Ovary (tissue), 10 donors: ENCODE measurements at places on chromosomes 4 and X. TPM values are rescaled to one million over a fixed set of nuclear protein-coding genes. Genes with fewer than 3 reads are reported as not detected.
A peak's percentile ranks its signal among the peaks of the same experiment; 100 is the strongest.

Gene SYNPO2
- 105 TPM for total RNA-seq

DNA sequence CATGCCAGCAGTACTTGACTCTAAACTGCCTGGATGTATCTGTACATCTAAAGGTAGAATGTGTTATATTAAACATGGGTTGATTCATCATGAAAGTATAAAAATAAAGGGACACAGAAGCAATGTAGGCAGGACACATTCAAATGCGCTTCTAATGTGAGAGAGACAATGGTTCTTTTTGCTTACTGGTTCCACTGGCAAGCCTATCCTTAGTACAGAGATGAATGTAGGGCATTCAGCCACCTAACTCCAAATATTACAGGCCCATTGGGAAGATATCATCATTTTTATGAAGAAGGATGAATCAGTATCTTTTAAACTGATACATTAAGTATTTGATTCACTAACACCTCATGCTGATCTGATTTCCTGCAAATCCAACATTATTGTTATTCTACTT, 18.0 kb downstream of the CDKL2 start:
- no peak for DNase-seq

DNA sequence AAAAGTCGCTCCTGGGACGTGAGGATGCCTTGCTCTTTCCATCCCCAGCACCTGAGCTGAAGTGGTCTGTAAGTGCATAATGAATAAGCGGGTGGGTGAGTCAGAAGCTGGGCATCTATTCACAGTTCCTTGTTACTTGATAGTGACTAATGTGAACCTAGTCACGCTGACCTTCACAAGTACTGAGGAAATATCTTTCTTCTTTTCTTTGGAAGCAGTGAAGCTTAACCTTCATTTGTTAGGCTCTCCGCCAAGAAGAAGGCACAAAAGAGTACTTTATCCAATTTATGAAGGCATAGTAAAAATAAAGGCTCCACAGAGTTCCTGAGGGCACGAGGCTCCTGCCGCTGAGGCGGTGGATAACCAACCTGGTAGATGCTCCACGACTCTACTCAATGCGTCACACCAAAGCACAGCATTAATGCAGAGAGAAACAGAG, 475.7 kb upstream of the SLIT2 start:
- DNase-seq: no peak

DNA sequence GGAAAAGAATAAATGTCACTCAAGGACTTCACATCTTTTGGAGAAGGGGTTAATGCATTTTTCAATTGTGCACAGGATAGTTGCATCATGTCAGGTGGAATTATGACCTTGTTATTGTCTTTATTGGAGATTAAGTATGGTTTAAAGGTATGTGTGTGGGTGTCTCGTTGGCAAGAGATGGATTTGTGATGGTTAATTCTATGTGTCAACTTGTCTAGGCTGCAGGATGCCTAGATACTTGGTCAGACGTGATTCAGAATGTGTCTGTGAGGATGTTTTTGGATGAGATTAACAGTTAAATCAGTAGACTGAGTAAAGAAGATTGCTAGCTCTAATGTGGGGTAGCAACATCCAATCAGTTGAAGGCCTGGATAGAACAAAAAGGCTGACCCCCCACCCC, 42.2 kb upstream of the HSD17B10 start:
- no peak for DNase-seq

DNA sequence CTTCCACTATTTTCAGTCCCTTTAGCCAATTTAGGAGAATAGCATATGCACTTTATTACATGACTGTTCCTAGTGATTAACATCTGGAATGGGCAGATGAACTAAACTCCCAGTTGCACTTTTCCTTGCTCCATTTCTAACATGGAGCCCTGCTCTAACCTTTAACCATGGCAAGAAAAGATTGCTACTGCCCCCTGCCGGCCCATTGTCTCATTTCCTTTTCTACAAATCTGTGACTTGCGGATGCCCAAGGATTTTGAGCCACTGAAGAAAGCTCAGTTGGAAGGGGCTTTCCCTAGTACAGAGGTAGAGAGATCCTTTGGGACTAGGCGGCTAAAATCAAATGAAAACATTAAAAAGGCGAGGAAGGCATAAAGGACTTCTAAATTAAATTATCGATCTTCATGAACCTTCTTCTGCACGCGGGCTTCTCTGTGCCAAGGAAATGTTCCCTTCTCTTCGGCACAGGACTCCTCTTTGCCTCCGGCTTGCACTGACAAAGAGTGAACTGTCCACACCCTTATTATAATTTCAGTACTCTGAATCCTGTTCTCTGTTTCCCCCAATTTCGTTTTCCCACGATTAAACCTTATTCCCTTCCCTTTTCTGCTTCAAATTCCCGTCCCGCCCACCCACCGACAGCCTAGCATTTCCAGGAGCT, 577 bp upstream of the GLRA2 start:
- peak; percentile 58 for DNase-seq

DNA sequence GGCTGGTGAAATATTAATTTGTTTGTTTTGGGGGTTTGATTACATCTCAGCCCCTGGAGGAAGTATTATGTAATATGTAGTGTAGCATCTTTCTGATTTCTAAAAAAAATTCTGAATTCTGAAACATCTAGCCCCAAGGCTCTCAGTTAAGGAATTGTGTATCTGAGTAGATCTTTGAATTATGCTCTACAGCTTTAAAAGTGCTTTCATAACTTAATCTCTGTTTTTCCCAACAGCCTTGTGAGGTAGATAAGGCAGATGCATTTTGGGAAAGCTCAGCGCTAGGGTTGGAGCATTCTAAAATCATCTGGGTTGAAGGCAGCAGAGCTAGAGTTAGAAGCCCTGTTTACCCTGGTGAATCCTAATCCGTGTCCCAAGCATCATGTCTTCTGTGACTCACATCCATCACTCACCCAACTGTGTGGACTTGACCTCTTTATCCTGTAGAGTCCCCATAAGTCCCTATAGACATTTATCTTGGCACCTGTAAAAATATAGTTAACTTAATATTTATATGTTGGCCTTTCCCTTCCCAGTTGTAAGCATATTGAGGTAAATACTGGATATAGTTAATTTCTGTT, 49.8 kb downstream of the FNIP2 start:
- no peak for DNase-seq

GRCh38 chr4:146654687-146655520, 16.2 kb downstream of the POU4F2 start:
- no peak for DNase-seq
